ENCODE measurements at places on chromosomes 13 and 19.

DNA sequence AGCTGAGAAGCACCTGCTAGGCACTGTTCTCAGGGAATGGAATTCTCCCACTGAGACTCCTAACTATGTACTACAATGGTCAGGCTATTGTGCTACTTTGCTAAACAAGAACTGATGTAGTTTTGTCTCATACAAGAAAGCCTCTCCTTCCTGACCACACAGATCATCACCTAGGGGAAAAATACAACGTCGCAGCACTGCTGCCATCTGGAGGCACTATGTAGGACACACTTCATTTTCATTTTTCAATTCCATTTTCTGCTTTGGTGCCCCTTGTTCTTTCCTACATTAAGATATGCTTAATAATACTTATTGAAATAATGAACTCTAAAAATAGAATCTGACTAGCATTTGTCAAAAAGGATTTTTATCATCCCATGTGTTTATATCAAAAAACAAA lies 21.1 kb downstream of the PROSER1 start:
- no peak for DNase-seq

GRCh38 chr13:22262001-22262885 lies 591.4 kb downstream of the FGF9 start:
- DNase-seq = no peak

- no peak for DNase-seq
Measured at GRCh38 chr19:5933391-5934068, 19.5 kb downstream of the CAPS start.

DNA sequence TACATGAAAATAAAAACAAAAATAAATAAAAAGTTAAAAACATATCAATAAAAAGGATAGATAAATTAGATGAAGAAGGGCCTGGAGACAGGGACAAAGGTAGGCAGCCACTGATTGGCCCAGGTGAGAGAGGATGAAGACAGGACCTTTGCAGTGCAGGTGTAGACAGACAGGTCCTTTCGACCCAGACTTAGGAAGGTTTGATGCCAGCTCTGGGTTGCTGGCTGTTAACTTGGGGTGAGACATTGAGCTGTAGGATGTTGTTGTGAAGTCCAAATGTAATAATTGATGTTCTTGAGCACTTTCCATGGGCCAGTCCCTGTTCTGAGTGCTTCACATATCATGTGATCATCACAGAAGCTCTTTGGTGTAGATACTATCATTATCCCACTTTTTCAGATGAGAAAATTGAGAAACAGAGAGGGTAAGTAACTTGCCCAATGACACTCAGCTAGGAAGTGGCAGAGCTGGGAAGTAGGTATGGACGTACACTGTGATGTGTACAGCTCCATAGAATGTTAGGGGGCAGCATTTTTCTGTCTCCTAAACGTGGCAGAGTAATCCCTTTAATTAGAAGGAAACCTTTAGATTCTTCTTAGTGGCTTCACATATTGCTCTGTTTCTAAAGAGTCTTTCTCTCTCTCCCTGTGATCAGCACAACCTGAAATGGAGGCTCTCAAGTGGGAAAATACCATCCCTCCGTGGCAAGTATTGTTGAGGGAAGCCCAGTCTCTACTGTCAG lies 76.0 kb upstream of the STK24 start:
- no peak for DNase-seq

DNA sequence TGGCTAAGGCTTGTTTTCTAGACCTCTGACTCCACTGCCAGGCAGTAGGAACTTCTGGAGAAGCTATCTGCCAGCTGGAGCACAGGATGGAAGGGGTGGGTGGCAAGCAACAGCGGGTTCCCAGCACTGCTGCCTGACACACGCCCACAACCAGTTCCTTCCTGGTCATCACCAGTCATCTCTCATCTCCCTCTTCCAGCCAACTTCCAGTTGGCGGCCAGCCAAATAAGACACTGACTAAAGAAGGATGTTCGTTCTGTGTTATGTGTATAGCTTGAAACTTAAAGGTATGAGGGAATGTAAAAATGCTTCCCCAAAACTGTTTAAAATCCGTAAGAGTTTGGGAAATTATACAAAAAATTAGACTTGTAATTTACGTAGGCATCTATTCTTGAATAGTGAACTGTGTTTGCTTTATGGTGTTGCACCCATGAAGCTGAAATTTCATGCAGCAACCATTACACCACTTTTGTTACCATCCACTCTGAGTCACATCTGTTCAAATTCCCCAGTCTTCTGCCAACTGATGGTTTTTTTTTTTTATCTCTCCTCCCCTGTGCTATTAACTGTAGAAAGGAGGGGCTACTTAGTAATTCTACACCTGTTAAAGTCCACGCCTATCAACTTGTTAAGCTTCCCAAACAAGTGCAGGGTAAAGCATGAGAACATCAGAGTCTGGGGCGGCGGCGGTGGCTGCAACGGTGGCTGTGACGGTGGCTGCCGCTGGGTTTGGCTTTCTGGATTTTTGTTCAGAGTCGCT lies 86.2 kb upstream of the FRY start:
- DNase-seq = no peak

GRCh38 chr13:43648733-43649132 lies 138.0 kb downstream of the ENOX1 start:
- no peak for DNase-seq

DNA sequence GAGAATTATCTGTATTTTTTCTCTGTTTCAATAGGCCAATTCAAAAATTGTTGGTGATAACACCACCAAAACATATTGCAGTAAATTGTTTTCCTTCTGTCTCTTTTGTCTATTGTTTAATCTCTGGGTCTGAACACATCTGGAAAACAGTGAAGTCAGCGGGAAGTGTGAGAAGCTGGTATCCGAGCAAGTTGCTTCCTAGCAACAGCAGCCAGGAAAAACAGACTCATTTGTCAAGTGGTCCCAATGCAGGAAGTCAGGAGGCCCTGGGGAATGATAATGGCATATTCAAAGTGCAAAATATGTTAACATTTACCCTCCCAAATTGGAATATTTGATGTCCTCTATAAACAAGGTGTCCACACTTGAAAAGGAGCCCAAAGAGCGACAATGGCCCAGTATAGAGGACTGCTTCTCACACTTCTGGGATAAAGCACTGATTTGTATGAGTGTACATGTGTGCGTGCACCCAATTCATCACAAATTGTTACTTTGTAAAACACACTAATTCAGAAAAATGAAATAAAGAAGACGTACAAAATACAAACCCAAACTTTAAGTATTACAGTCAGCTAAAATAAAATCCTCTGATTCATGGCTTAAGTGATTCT lies 515.0 kb downstream of the TBC1D4 start:
- DNase-seq = no peak

Measured in stimulated activated CD4-positive, alpha-beta T cell treated with anti-CD3 and anti-CD28 coated beads, Interleukin-4, amount 100 ng/mL, for 48 hours (primary cell).